ENCODE measurements at places on chromosomes 11 and 22.
A peak's percentile ranks its signal among the peaks of the same experiment; 100 is the strongest.

DNA sequence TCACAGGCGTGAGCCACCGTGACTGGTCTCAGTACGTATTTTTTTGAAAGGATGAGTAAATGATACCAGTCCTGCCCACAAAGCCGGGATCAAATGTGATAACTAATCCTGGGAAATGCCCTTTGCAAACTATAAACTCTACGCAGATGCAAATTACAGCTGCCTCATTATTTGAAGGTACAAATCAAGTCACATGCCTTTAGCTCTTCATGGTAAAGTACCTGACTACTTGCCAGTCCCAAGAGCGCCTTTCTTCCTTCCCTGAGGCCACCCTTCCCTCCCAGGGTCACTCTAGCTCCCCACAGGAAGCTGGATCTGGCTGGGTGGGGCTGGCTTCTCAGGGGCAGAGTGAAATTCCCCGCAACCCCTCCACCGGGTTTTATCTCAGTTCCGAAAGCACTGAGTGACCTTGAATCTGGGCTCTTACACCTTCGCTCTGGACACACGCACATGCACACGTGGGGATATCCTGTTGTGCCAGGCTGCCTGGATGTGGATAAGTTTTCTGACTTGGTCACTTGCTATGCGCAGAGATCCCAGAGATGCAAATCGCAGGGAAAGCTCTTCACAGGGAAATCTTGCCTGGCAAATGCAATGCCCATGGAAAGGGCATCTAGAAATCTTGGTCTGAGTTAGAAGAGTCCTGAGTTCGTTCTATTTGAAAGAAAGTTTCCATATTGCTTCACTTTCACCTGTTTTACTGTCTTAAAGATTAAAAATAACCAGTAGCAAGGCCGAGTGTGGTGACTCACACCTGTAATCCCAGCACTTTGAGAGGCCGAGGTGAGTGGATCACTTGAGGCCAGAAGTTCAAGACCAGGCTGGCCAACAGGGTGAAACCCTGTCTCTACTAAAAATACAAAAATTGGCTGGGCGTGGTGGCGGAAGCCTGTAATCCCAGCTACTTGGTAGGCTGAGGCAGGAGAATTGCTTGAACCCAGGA is 8.5 kb downstream of the A4GALT start:
- H3K36me3 ChIP-seq: no peaks in the 10 kb centered on the region
- H3K27ac ChIP-seq: peak overlapping the region; percentile 45
- H3K4me1 ChIP-seq: peaks cover 21% of the 10 kb centered on the region
- H3K4me3 ChIP-seq: no peak overlapping the region

DNA sequence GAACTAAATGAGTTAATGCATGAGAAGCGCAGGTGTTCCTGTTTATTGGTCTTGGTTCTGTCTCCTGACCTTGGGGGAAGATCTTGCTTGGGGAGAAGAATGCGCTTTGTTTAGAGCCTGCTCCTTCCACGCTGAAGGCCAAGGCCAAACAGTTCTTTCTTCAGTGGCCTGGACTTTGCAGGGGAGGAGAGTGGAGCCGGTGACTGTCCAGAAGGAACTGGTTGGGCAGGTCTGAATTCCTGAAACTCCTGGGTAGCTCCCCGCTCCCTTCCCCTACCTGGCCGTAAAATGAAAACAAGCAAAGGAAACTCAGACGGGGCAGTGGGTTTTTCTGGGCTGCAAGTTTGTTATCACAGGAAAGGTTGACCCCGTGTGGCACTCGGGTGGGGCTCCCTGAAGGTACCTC is 3.6 kb downstream of the ARHGAP8 start:
- DNase-seq: no peak
- no peak overlapping the region for H3K4me3 ChIP-seq
- H3K36me3 ChIP-seq: no peaks in the 10 kb centered on the region
- H3K27ac ChIP-seq: no peak overlapping the region
- H3K27me3 ChIP-seq: peaks cover 58% of the 10 kb centered on the region

DNA sequence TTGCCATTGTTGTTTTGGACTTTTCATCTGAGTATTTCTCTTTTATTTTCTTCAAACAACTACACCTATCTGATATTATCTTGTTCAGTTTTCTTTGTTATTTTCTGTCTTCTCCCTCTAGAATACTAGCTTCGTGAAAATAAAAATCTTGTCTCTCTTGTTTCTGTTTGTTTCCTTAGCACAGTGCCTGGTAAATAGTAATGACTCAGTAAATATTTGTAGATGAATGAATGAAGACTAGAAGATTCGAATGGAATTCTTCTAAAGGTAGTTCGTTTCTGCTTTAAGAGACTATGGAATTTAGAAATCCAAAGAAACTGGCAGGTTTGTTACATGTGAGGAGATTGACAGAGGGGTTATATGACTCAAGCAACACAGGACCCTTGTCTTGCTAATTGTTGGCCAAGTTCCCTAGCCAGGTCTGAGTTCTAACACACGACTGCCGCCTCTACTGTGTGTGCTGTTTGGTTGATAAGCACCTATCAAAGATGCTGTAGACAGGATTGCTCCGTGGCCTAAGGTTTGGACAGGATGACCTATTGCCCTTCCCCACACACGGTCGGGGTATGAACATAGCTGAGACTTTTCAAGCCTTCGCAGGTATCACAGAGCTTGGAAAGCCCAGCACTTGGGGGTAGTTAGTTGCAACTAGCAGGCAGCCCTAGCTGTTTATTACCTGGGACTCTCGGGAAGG is 831 bp upstream of the TMEM135 start:
- no peaks in the 10 kb centered on the region for H3K4me1 ChIP-seq
- peak overlapping the region; percentile 74 for H3K27ac ChIP-seq
- H3K36me3 ChIP-seq: no peaks in the 10 kb centered on the region
- no peaks in the 10 kb centered on the region for H3K27me3 ChIP-seq
- DNase-seq: no peak

- no peak overlapping the region for H3K4me3 ChIP-seq
- H3K27me3 ChIP-seq: no peaks in the 10 kb centered on the region
- no peaks in the 10 kb centered on the region for H3K36me3 ChIP-seq
- DNase-seq: no peak
- H3K4me1 ChIP-seq: no peaks in the 10 kb centered on the region
Observed at GRCh38 chr11:10319702-10320558, 15.1 kb downstream of the ADM start.

DNA sequence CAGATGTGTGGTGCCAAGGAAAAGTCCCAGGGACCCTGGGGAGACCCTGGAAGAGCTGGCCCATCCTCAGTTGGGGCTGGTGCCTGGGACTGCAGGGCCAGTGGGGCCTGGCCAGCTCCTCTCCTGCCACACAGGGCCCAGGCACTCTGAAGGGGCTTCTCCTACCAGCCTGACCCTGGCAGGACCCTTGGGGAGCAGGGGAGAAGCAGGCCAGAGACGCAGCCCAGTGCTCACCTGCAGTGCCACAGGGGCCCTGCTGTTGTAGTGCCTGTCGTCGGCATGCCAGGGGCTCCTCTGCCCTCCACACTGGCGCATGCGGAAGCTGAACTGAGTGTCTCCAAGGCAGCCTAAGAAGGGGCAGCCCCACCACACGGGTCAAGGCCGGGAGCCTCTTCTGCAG is 9.1 kb downstream of the DENND6B start:
- no peak overlapping the region for H3K27ac ChIP-seq
- H3K4me3 ChIP-seq: no peak overlapping the region

DNA sequence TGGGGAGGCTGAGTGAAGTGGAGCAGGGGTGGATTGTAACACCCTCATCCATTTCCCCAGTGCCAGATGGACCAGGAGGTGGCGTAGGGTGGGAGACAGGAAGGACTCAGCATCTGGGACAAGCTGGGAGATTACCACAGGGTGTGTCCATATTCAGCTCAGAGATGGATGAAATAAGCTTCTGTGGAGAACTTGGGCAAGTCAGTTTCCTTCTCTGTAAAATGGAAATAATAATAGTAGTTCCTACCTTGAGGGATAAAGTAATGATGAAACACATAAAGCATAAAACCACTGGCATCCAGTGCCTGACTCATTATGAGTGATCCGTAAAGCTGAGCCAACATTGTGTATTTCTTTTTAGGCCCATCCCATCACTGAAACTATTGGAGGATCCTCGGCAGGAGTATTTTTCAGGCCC is 607 bp upstream of the ROBO4 start:
- peak overlapping the region; percentile 87 for H3K27ac ChIP-seq
- H3K27me3 ChIP-seq: no peaks in the 10 kb centered on the region
- H3K4me1 ChIP-seq: peaks cover 48% of the 10 kb centered on the region
- H3K4me3 ChIP-seq: no peak overlapping the region
- H3K36me3 ChIP-seq: no peaks in the 10 kb centered on the region
- no peak for DNase-seq

Measured in esophagus squamous epithelium (tissue), 5 donors.